ENCODE measurements at places on chromosomes 12 and 14. TPM values are rescaled to one million over a fixed set of nuclear protein-coding genes. Genes with fewer than 3 reads are reported as not detected.

TMPRSS12 gene
- total RNA-seq = not detected

GRCh38 chr12:124533456-124533855 is 34.0 kb downstream of the NCOR2 start:
- no peak for DNase-seq
- H3K36me3 ChIP-seq = peaks cover 3% of the 10 kb centered on the region
- peaks cover 9% of the 10 kb centered on the region for H3K4me1 ChIP-seq
- no peak overlapping the region for H3K4me3 ChIP-seq
- no peaks in the 10 kb centered on the region for H3K27me3 ChIP-seq

OR6C76 gene
- not detected for total RNA-seq

SIX1 gene
- total RNA-seq = not detected

- peaks cover 4% of the 10 kb centered on the region for H3K4me1 ChIP-seq
- H3K27me3 ChIP-seq = peaks cover 24% of the 10 kb centered on the region
- no peaks in the 10 kb centered on the region for H3K36me3 ChIP-seq
These were observed 37.4 kb downstream of the ESRRB start for GRCh38 chr14:76413106-76413961.

LUM gene
- not detected for total RNA-seq

- no peaks in the 10 kb centered on the region for H3K27me3 ChIP-seq
- peak overlapping the region; percentile 93 for H3K27ac ChIP-seq
- peak overlapping the region; percentile 99 for H3K4me3 ChIP-seq
- DNase-seq = peak; percentile 11
- peaks cover 35% of the 10 kb centered on the region for H3K4me1 ChIP-seq
These were observed 941 bp downstream of the ZDHHC17 start for GRCh38 chr12:76764856-76765255.

DNA sequence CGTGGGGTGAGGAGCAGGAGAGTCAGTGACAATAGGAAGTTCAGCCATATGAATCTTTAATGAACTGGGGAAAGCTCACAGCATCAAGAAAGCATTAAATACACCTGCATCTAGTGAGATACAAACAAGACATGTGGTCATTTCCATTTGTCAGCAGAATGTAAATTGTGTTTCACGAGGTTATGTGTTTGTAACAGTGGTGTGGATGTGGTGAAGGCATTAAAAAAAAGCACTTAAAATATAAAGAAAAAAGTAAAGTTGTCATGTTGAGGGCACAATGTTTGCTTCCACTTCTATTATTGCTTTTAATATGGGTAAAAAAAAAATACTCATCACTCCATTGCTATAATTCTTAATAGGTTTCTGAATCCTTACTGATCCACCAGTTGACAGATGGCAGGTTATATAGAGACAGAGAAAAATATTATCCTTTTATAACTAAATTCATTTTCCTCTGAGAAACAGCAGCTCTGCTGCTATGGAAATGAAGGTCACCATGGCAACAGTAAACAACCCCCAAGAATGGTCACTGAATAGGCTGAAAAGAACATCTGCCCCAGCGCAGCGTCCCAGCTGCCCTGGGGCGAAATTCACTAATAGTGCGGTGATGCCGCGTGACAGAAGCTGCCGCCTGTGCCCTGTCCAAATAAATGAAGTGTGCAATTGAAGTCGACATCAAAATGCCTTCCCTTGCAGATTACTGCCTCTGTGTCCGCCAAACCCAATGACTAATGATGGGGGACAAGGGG is 226.1 kb downstream of the FOXN3 start:
- H3K27me3 ChIP-seq = no peaks in the 10 kb centered on the region
- peaks cover 3% of the 10 kb centered on the region for H3K36me3 ChIP-seq
- DNase-seq = no peak
- no peak overlapping the region for H3K27ac ChIP-seq

DNAH10 gene
- total RNA-seq = 0.10 TPM

GRCh38 chr12:107057071-107057834 is 36.1 kb downstream of the CRY1 start:
- H3K4me3 ChIP-seq = no peak overlapping the region
- no peak overlapping the region for H3K27ac ChIP-seq
- peaks cover 7% of the 10 kb centered on the region for H3K4me1 ChIP-seq
- H3K36me3 ChIP-seq = peaks cover 12% of the 10 kb centered on the region
- H3K27me3 ChIP-seq = no peaks in the 10 kb centered on the region

GRCh38 chr12:49806321-49806813 is 21.8 kb downstream of the NCKAP5L start:
- H3K27ac ChIP-seq = no peak overlapping the region
- no peaks in the 10 kb centered on the region for H3K4me1 ChIP-seq
- no peak overlapping the region for H3K4me3 ChIP-seq
- H3K36me3 ChIP-seq = no peaks in the 10 kb centered on the region
- no peaks in the 10 kb centered on the region for H3K27me3 ChIP-seq

- H3K4me3 ChIP-seq = no peak overlapping the region
- peaks cover 8% of the 10 kb centered on the region for H3K27me3 ChIP-seq
- H3K36me3 ChIP-seq = no peaks in the 10 kb centered on the region
- no peak for DNase-seq
- no peak overlapping the region for H3K27ac ChIP-seq
These were observed 24.6 kb downstream of the IQSEC3 start for GRCh38 chr12:91213-91612.

DNA sequence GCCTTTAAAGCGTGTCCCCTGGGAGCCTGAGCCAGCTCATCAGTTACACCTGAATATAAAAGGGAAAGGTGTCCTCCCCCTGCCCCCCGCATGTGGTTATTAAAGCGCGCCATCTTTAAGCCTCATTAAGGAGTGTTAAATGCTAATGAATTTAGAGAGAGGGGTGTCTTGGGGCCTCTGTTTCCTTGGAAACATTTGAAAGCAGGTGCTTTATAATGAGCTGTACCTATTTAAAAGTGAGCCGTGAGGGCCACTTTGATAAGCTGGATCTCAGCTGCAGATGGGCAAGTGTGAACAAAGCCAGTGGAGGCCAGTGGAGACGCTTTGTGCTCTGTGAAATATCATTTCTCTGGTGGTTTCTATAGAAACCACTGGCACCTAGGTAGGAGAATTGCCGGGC is 84.0 kb downstream of the BEGAIN start:
- H3K27me3 ChIP-seq = no peaks in the 10 kb centered on the region
- no peak for DNase-seq
- H3K36me3 ChIP-seq = peaks cover 6% of the 10 kb centered on the region
- H3K27ac ChIP-seq = no peak overlapping the region

DNA sequence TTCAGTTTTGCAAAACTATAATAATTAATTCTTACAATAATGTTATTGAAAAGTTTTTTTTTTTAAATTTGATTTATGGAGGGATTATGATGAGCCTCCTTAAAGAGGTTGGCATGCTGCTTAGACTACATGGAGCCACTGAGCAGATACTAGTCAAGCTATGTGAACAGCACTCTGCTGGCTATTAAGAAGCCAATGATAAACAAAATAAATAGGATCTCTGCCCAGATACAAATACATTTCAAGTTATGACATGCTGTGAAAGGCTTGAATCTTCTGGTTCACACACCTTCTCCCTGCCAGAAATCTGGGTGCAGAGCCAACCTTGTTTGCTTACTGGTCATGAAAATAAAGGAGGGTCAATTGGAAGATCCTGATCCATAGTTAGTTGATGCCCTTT is 107.4 kb upstream of the NAV3 start:
- no peaks in the 10 kb centered on the region for H3K27me3 ChIP-seq
- DNase-seq = no peak
- no peaks in the 10 kb centered on the region for H3K36me3 ChIP-seq
- H3K4me1 ChIP-seq = no peaks in the 10 kb centered on the region
- no peak overlapping the region for H3K4me3 ChIP-seq

TAMALIN gene
- total RNA-seq = 18.7 TPM

TMEM52B gene
- not detected for total RNA-seq

- no peak overlapping the region for H3K27ac ChIP-seq
- H3K36me3 ChIP-seq = no peaks in the 10 kb centered on the region
These were observed 48.2 kb upstream of the DLK1 start for GRCh38 chr14:100678469-100678828.

COX8C gene
- total RNA-seq = not detected

MYBPC1 gene
- total RNA-seq = not detected

- no peak overlapping the region for H3K4me3 ChIP-seq
- no peaks in the 10 kb centered on the region for H3K36me3 ChIP-seq
- H3K27me3 ChIP-seq = no peaks in the 10 kb centered on the region
- no peak overlapping the region for H3K27ac ChIP-seq
- no peaks in the 10 kb centered on the region for H3K4me1 ChIP-seq
These were observed 244.6 kb upstream of the MDGA2 start for GRCh38 chr14:47919997-47920396.

TESPA1 gene
- 74.8 TPM for total RNA-seq

ABCC9 gene
- not detected for total RNA-seq

DNA sequence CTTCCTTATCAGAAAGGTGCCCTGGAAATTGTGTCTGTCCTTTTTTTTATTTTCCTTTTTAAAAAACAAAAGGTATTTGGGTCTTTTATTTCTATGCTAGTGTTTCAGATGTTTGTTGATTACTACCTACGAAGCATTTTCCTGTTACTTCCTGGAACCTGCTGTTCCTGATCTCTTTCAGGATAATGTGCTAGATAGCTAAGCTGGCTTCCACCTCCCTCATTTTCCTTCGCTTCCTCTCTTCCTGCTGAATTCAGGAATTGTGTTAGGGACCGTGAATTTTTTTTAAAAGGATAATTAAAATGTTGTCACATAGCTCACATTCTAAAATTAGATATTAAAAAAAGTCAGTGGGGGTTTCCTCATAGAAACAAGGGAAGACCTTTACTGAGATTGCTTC is 27.7 kb downstream of the TMTC2 start:
- no peak overlapping the region for H3K27ac ChIP-seq
- no peaks in the 10 kb centered on the region for H3K4me1 ChIP-seq
- H3K27me3 ChIP-seq = no peaks in the 10 kb centered on the region
- no peak overlapping the region for H3K4me3 ChIP-seq
- H3K36me3 ChIP-seq = peaks cover 5% of the 10 kb centered on the region
- DNase-seq = no peak

GLIPR1L1 gene
- total RNA-seq = not detected

CFAP73 gene
- 0.94 TPM for total RNA-seq

LBHD2 gene
- total RNA-seq = not detected
